ENCODE measurements at places on chromosomes 5 and 9.

GRCh38 chr5:124436294-124436693 lies 310.1 kb downstream of the ZNF608 start:
- DNase-seq, result no peak

GRCh38 chr5:97877588-97877987 lies 694.5 kb upstream of the RIOK2 start:
- no peak for DNase-seq

DNA sequence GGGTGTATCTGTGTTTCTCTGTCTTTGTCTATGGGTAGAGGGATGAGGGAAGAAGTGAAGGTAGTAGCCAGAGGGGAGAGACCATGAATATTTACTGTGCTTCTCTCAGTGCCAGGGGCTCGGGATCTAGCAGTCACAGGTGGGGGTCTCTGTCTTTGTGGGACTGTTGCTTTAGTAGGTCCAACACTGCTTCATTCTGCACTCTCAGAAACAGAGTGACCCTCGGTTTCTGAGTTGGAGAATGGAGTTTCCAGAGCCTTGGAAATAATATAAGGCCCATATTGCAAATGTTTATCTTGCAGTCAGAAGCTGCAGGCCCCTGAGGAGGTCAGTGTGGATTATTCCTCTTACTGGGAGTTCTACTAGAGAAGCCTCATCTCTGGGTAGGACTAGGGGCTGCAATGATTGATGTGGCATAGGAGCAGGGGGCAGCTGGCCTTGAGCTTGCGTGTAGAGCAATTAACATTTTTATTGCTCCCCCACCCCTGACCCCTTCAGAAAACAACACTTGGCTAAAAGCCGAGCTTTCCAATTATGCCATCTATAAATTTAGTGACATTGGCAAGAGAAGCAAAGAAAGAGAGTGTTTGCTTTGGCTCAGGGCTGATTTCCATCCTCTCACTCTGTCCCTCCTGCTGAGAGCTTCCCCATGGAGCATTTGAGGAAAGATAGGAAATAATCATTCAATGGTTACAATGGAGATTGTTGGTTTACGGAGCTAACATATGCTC lies 55.0 kb upstream of the TRPC7 start:
- no peak for DNase-seq

GRCh38 chr5:113058269-113058668 lies 81.7 kb downstream of the DCP2 start:
- no peak for DNase-seq

- DNase-seq, result no peak
These were observed 175.5 kb upstream of the PAPPA start for GRCh38 chr9:115978091-115978490.

DNA sequence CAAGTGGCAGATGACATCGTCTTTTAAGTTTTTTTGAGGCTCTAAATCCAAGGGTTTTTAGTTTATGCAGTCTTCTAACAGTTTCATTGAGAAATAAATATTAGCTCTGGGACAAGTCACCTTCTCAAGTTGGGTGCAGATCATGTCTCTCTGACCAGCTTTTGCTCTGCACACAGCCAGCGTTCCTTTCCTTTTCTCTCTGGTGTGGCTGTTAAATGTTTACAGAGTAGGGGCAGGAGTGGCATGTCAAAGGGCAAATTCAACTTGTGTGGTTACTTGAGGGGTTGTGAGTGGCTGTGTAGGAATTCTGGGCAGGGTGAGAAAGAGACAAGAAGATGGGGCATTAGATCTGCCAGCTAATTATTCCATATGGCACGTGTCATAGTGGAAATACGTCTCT lies 187.5 kb upstream of the HMHB1 start:
- no peak for DNase-seq

GRCh38 chr5:107486489-107486888 lies 184.2 kb downstream of the EFNA5 start:
- peak; percentile 59 for DNase-seq

- no peak for DNase-seq
These were observed 6.0 kb upstream of the RXRA start for GRCh38 chr9:134320126-134320867.

DNA sequence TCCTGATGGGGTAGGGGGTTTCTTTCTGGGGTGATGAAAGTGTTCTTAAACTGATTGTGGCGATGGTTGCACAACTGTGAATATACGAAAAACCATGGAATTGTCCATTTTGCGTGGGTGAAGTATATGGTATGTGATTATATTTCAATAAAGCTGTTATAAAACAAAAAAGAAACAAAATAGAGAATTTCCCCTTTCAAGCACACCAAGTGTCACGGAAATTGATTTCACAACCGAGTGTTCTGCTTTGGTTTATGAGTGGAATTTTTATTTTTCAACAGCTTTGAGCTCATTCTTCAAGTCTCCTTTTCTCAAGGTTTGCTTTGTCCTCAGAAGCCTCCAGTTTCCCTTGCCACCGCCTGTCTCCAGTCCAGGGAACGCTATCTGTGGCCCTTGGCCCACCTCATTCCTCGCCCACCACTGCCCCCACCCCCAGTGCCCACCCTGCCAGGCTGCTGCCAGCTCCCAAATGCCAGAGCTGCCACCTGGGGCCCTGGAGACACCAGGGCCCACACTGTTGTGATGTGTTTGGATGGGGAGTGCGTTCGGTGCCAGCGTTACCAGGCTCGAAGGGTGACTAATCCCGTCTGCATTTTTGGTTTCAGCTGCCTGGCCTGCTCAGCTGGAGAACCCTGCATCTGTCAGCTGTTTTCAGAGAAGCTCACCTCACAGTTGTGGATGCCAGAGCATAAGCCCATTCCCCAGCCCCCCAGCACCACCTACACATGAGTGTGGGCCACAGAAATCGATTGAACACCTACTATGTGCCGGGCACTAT lies 30.4 kb downstream of the DUSP1 start:
- no peak for DNase-seq
